ENCODE measurements at places on chromosomes 7 and 10.

DNA sequence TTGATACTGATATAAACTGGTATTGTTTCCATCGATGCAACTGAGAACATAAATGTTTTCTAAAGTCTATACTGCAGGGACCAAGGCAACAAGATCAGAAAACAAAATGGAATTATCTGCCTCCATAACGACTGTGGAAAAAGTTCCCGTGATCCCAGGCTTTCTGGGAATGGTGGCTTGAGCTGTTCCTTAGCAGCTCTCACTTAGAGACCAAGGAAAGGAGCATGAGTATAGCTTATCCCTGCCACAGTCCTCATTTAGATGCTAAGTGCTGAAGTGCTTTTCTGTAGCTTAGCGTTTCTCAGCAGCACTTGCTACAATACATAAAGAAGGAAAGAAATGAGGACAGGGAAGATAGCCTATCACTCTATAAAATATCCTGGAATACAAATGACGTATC lies 5.5 kb downstream of the WNT8B start:
- DNase-seq = no peak

- no peak for DNase-seq
Observed at GRCh38 chr10:128429835-128430513, 303.8 kb upstream of the MKI67 start.

GRCh38 chr7:128734890-128735289 lies 4.3 kb upstream of the CALU start:
- no peak for DNase-seq

- DNase-seq = no peak
Observed at GRCh38 chr7:45026013-45026412, 26.0 kb downstream of the CCM2 start.

GRCh38 chr10:126169899-126170298 lies 218.4 kb downstream of the ADAM12 start:
- no peak for DNase-seq

GRCh38 chr7:7897949-7898515 lies 70.6 kb upstream of the GLCCI1 start:
- no peak for DNase-seq

GRCh38 chr10:34845070-34845469 lies 30.0 kb upstream of the PARD3 start:
- DNase-seq = no peak

- no peak for DNase-seq
Observed at GRCh38 chr10:75827587-75828021, 396.2 kb downstream of the LRMDA start.

DNA sequence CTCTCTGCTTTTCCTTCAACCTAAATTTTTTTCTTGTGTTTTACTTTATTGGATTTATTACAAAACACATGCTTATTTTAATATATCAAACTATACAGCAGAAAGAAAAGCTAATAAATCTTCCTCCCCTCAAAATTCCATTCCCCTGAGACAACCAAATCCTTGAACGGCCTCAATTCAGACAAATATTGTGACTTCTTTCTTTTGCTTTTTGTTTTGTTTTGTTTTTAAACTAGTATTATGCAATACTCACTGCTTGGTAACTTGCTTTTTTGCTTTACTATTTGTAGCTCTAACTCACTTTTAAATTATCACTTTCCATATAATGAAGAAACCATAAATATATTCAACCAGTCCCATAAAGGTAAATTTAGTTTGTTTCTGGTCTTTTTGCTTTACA lies 59.4 kb upstream of the CDK1 start:
- no peak for DNase-seq

GRCh38 chr10:48672596-48673265 lies 11.9 kb upstream of the WDFY4 start:
- no peak for DNase-seq

DNA sequence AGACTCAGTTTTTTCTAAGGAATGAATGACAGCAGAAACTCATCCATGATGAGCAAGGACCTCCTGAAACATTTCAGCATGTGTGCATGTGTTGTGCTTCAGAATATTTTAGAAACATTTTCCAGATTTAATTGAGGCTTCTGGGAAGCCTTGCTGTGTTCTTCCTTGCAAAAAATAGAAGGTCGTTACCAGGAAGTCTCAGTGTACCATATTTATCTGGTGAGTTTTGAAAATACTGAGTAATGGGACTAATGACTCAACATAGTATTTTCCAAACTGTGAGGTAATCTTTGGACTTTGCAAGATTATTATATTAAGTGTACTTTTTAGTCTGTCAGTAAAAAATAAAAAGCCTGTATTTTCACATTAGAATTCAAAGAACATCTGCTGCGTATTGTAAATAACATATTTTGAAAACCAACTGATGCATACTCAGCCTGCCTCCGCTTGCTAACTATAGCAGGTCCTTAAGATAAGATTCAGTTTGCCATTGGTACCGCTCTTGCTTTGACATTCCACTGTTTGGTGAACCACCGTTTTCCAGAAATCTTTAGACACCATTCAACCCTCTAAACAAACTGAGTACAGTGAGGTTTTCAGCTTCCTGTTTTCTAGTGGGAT lies 739.6 kb upstream of the GALNT17 start:
- no peak for DNase-seq

GRCh38 chr10:123621492-123621891 lies 44.7 kb upstream of the GPR26 start:
- DNase-seq = no peak

GRCh38 chr7:121931149-121931902 lies 58.4 kb downstream of the PTPRZ1 start:
- no peak for DNase-seq

Data from stimulated activated CD8-positive, alpha-beta memory T cell treated with anti-CD3 and anti-CD28 coated beads, Interleukin-7, amount 100 ng/mL, for 4 hours (primary cell).